ENCODE measurements at places on chromosomes 3 and 15.

GRCh38 chr15:32722136-32722535 is 4.3 kb downstream of the GREM1 start:
- DNase-seq, result no peak

DNA sequence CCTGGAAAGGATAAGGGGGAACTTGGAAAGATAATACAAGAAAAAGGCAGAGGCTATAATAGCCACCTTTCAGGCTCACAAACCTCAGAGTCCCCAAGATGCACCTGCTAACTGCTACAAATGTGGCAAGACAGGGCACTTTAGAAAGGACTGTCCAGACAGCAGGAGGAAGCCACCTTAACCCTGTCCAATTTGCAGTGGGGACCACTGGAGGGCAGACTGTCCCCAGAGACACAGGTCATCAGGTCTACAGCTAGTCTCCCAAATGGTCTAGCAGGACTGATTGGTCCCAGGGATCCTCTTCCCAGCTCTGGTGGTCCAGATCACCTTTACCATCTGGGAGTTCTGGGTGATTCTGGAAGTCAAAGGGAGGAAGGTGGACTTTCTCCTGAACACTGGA is 882.5 kb upstream of the GBE1 start:
- no peak for DNase-seq

GRCh38 chr3:111577798-111578685 is 17.1 kb downstream of the ZBED2 start:
- DNase-seq, result peak; percentile 62

DNA sequence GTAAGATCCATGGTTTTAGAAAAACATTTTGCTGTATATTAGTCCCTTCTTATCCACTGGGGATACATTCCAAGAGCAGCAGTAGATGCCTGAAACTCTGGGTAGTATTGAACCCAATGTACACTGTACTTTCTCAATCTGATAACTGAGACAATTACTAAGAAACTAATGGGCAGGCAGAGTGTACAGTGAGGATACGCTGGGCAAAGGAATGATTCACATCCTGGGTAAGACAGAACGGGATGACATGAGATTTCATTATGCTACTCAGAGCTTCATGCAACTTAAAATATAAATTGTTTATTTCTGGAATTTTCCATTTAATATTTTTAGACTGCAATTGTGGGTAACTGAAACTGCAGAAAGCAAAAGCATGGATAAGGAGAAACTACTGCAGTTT is 46.2 kb upstream of the TEX55 start:
- no peak for DNase-seq

- DNase-seq, result peak; percentile 80
Observed at GRCh38 chr3:61954097-61954540, 392.7 kb downstream of the PTPRG start.

GRCh38 chr3:197494366-197495058 is 61.3 kb downstream of the BDH1 start:
- DNase-seq, result no peak

DNA sequence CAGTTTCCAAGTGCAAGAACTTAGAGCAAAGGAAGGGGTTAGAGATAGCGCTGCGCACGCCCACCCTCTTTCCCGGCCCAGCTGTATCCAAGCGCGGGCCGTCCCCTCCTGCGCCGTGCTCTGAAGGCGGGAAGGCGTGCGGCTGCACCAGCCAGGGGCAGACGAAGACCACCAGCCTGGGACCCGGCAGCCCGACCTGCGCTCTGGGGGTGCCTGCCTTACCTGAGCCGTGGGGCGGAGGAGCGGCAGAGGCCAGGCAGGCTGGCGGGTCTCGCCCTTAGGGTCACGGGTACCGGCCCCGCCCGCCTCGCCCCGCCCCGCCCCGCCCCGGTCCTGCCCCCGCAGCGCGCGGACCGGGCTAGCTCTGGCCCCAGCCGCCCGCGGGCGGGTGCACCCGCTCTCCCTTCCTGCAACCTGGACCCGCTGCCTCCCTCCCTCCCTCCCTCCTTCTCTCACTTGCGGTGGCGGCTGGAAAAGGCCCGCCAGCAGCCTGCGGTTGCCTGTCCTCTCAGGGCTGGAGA is at the start of gene WDR72:
TSS of gene WDR72 (minus strand) at position 253 of the 521 bp plus-strand sequence. CDS start 26,514 bp downstream, outside the sequence.
- DNase-seq, result no peak

GRCh38 chr15:51736069-51736468 is 1.4 kb downstream of the LYSMD2 start:
- DNase-seq, result no peak

- DNase-seq, result no peak
Observed at GRCh38 chr3:120682095-120682681, at the start of gene HGD. Gene HGD (minus strand): TSS chr3:120682239. CDS start chr3:120682111, 128 bp downstream.

GRCh38 chr3:50288387-50289007 is 3.7 kb downstream of the IFRD2 start:
- DNase-seq, result no peak

GRCh38 chr3:36493051-36493450 is 112.7 kb downstream of the STAC start:
- no peak for DNase-seq

GRCh38 chr3:28291577-28291976 is 50.2 kb downstream of the CMC1 start:
- no peak for DNase-seq

Data from fibroblast of gingiva (primary cell).